ENCODE measurements at places on chromosomes 1 and 21.

DNA sequence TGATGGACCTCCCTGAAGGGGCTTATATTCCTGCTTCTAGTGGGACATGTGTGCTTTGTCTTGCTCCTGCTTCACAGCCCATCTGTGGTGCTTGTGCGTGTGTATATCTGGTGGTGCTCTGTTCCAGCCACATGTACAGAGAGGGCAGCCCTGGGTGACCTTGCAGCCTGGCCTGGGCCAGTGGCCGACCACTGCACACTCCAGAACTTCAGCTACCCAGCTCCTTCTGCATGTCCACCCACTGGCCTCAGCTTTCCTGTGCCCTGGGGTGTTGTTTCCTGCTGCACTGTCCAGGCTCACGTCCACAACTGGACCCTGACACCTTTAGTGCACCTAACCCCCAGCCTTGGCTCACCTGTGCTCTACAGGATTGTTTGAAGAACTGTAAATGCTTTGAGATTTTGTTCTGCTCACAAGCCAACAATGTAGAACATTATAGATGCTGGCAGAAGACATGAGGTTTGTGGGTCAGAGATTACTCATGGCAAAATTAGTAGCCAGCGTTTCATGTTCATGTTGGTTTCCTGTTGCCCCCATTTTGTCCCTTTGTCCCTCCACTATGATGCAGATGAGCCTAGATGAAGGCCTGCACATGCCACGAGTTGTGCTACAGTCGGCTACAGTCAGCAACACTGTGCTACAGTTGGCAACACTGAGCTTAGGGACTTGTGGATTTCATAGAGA lies 5.3 kb upstream of the S100B start:
- DNase-seq: no peak

- no peak for DNase-seq
Observed at GRCh38 chr1:70667494-70668170, 256.6 kb downstream of the CTH start.

DNA sequence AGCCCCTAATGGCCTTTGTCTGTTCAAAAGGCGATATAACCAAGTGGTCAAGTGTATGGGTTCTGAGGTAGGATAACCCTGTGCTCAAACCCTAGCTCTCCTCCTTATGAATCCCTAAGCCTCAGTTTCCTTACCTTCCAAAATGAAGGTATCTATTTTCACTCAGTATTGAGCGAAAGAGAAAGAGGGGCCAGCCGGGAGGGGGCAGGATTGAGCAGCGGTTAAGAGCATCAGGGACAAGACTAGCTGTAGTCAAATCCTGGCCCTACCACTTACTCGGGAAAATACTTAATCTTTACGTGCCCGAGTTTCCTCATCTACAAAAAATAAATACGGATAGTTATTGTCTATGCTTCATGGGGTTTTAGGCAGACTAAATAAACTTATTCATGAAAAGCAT lies 25.7 kb downstream of the LY9 start:
- no peak for DNase-seq

DNA sequence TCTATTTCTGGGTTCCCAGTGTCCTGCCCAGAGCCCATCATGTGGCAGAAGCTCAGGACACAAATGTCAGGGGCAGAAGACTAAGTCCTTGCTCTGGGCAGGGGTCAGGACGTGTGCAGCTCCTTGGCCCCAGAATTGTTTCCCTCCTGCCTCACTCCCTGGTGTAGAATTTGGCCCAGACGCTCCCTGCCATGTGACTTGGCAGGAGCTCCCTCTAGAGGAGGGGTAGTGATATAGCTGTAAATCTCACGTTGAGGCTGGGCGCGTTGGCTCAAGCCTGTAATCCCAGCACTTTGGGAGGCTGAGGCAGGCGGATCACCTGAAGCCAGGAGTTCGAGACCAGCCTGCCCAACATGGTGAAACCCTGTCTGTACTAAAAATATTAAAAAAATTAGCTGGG lies 91.2 kb downstream of the UBIAD1 start:
- no peak for DNase-seq

- DNase-seq: no peak
Observed at GRCh38 chr1:1112237-1112985, 3.5 kb downstream of the C1orf159 start.

- DNase-seq: no peak
Observed at GRCh38 chr1:50181027-50181663, 72.4 kb downstream of the ELAVL4 start.

- DNase-seq: no peak
Observed at GRCh38 chr1:77794550-77794949, 15.1 kb downstream of the MIGA1 start.

DNA sequence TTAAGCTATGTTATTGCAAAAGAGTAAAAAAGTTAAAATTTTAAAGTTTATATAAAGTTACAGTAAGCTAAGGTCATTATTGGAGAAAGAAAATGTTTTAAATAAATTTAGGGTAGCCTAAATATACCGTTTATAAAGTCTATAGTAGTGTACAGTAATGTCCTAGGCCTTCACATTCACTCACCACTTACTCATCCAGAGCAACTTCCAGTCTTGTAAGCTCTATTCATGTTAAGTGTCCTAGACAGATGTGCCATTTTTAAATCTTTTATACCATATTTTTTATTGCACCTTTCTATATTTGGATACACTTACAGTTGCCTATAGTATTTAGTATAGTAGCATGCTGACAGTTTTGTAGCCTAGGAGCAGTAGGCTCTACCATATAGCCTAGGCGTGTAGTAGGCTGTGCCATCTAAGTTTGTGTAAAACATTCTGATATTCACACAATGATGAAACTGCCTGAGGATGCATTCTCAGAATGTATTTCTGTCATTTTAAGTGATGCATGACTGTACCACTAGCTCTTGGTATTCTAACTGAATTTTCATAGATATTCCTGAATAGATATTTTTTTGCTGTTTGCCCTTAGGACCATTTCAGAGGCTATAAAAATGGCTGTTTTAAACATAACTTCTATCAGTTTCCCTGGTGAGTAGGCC lies 26.8 kb downstream of the PPP2R5A start:
- DNase-seq: no peak

- DNase-seq: no peak
Observed at GRCh38 chr1:100767176-100767890, 47.8 kb downstream of the VCAM1 start.

- DNase-seq: no peak
Observed at GRCh38 chr1:84988588-84988987, 8.3 kb downstream of the MCOLN2 start.

- no peak for DNase-seq
Observed at GRCh38 chr1:224168859-224169380, 14.1 kb upstream of the DEGS1 start.

GRCh38 chr1:52906135-52906603 lies 15.4 kb downstream of the ECHDC2 start:
- no peak for DNase-seq

- no peak for DNase-seq
Observed at GRCh38 chr1:119715542-119715941, 3.8 kb downstream of the PHGDH start.

DNA sequence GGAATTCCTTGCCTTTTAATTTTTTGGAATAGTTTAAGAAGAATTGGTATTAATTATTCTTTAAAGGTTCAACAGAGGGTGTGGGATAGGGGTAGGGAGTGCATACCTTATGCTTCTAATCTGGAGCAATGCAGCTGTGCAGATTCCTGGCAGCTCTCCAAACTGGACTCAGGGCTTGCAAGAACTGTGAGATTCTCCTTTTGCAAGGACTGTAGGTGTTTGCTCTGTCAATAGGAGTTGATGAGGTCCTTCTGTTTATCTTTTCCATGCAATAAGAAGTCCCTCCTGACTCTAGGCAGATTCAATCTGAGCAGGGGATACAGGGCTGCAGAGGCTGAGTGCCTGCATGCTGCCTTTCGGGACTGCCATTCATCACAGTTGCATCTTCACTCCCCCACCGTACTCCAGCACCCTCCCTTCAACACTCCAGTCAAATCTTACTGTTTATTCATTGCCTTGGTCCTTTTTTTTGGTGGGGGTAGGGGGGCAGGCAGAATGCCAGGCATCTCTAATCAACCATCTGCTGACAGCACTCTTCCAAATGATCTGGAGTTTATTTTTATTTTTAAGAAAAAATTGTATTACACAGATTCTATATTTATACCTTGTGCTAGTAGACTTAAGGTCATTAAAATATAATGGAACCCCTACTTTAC lies 122.3 kb downstream of the DISC1 start:
- DNase-seq: no peak

GRCh38 chr1:53462769-53463501 lies 3.7 kb downstream of the DMRTB1 start:
- no peak for DNase-seq

- DNase-seq: no peak
Observed at GRCh38 chr1:28887835-28888682, 26.3 kb upstream of the EPB41 start.

DNA sequence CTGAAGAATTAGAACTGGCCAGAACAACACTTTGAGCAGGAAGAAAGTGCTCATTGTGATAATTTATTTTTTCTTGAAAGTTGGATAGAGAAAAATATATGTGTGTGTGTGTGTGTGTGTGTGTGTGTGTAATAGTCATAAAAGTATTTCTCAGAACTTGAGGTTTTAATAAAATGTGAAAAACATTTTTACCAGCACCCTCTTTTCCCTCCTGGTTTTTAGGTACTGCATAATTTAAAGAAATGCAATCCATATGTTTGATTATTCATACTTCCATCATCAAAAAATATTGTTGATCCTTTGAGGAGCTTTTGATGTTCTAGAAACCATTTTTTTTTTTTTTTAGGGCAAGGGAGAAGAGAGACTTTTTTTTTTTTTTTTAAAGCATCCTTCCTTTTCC lies 66.8 kb upstream of the JUN start:
- no peak for DNase-seq

GRCh38 chr21:26826801-26827200 lies 18.4 kb downstream of the ADAMTS1 start:
- DNase-seq: no peak

GRCh38 chr1:182169203-182169602 lies 107.7 kb upstream of the ZNF648 start:
- DNase-seq: no peak

DNA sequence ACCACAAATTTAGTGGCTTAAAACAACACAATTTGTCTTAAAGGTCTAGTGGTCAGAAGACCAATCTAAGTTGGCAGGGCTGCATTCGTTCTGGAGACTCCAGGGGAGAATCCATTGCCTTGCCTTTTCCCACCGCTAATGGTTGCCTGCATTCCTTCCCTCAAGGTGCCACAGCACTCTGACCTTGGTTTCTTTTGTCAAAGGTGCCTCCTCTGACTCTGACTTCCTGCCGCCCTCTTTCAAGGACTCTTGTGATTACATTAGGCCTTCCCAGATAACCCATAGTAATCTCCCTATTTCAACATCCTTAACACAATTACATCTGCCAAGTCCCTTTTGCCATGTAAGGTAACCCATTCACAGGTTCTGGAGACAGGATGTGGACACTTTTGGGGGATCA lies 145.3 kb downstream of the S1PR1 start:
- DNase-seq: no peak

DNA sequence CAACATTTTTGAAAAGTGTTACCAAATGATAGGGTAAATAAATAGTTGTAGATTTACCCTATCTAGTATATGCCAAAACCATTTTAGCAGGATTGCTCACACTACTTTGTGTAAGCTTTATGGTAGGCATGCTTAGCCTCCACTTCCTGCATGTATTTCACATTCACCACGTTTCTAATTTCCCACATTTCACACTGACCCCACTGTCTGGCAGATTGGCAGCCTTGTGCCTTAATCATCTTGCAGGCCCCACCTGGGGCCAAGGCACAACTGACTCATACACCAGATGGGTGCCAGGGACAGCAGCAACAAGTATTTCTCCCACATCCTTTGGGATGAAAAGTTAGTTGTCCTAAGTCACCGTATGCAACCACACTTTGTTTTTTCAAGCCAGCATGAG lies 21.2 kb upstream of the CENPF start:
- no peak for DNase-seq

DNA sequence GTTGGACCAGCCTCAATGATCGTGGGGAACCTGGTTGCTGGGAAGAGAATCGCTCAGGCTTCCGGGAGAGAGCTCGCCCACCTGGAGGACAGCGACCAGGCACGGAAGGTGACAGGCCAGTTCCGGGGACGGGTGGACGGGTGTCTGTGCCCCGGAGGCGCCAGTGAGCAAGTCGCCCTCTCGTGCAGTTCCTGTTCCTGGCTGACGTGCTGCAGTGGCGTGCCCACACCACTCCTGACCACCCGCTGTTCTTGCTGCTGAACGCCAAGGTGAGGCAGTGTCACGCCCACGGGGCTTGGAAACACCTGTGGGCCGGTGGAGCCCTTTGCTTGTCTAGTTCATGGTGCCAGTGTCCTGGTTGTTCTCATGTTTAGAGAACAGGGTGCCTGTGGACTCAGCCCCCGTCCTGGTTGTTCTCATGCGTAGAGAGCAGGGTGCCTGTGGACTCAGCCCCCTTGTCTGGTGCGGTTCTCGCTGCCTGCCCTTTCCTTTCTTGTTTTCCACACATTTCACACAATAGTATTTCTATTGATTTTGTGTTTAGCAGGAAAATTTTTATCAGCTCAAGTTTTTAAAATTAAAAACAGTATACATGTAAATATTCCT lies 53.1 kb downstream of the S100B start:
- no peak for DNase-seq

DNA sequence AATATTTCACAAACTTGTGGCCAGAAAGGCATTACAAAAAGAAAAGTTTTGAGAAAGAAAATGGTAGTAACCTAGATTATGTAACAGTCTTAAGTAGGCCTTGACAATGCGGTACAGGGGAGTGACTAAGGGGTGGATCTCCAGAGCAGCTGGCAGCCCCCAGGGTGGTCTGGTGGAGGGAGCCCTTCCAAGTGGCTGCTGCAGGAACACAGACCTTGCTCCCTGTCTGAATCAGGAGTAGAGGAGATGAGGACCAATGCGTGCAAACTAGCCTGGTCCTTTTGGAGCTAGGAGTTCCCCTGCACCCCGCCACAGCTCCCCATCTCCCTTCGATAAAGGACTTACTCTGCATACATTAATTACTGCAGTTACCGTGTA lies 189.0 kb downstream of the NFIA start:
- no peak for DNase-seq

DNA sequence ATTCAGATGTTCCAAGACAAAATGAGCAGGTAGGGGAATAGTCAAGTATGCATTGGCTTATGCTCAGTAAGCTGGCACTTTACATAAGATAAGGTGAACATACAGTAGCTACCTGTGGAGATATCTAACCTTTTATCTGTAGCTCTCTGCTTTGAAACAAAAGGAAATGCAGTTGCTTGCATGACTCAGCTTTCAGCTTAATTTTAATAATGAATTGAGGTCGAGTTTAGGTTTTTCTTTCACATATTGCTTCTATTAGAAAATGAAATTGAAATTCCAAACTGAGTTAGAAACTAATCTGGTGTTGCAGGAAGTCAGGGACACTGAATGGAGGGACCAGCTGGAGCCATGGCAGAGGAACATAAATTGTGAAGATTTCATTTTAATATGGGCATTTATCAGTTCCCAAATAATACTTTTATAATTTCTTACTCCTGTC lies 8.3 kb downstream of the FRRS1 start:
- DNase-seq: no peak

- no peak for DNase-seq
Observed at GRCh38 chr1:160580221-160580812, 1.0 kb upstream of the CD84 start.

GRCh38 chr1:221157026-221157761 lies 278.0 kb downstream of the HLX start:
- DNase-seq: no peak

- DNase-seq: no peak
Observed at GRCh38 chr1:156004843-156005584, 15.7 kb downstream of the SSR2 start.
